ENCODE measurements at places on chromosomes 11 and 22. TPM values are rescaled to one million over a fixed set of nuclear protein-coding genes. Genes with fewer than 3 reads are reported as not detected.

The SLC5A1 gene
- not detected for total RNA-seq

The PDGFB gene
- 190 TPM for total RNA-seq

The TP53I11 gene
- total RNA-seq = 33.1 TPM

The GDPD4 gene
- total RNA-seq = not detected

The THY1 gene
- total RNA-seq = 0.98 TPM

The C11orf21 gene
- total RNA-seq = not detected

The SMC1B gene
- not detected for total RNA-seq

The NUP98 gene
- total RNA-seq = 115 TPM

The FZD4 gene
- 151 TPM for total RNA-seq

The MMP3 gene
- total RNA-seq = not detected

The VSIG2 gene
- total RNA-seq = 0.07 TPM

The TANGO2 gene
- 29.2 TPM for total RNA-seq

The PANX3 gene
- not detected for total RNA-seq

The OR4A16 gene
- not detected for total RNA-seq

The CCDC116 gene
- 0.07 TPM for total RNA-seq

The OR5B21 gene
- not detected for total RNA-seq

The DEUP1 gene
- not detected for total RNA-seq

The TREH gene
- not detected for total RNA-seq

The CREB3L1 gene
- total RNA-seq = 0.33 TPM

The KCNJ4 gene
- not detected for total RNA-seq

The APOA1 gene
- total RNA-seq = not detected

The MPZL3 gene
- total RNA-seq = 8.4 TPM

The OR51B4 gene
- total RNA-seq = not detected

The TCN1 gene
- not detected for total RNA-seq

Measured in mammary microvascular endothelial cell (primary cell).